NCI-H446 (cell line): ENCODE measurements at places on chromosomes 6 and 20.

DNA sequence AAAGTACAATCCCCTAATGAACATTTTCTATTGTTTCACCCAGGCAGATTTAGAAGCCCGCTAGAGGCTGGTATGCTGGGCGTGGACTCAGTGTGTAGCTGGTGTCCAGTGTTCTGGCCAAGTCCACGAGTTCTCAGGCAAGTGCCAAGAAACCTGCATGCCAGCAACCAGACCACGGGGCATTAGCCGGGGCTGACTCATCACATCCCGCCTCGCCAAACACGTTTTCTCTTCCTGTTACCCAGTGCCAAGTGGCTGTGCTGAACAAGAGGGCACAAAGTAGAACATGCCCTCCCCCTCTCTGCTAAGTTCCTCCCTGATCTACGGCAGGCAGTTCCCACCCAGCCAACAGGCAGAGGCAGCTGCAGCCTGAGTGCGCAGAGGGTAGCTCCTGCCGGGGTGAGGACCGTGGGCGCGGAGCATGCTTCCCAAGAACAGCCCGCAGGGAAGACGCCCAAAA, 29.6 kb downstream of the RAMACL start:
- DNase-seq, result no peak

- no peak for DNase-seq
These were observed 303.8 kb downstream of the COL12A1 start for GRCh38 chr6:74902089-74902488.

- DNase-seq, result no peak
These were observed 9.5 kb downstream of the SIRPG start for GRCh38 chr20:1648101-1648500.

DNA sequence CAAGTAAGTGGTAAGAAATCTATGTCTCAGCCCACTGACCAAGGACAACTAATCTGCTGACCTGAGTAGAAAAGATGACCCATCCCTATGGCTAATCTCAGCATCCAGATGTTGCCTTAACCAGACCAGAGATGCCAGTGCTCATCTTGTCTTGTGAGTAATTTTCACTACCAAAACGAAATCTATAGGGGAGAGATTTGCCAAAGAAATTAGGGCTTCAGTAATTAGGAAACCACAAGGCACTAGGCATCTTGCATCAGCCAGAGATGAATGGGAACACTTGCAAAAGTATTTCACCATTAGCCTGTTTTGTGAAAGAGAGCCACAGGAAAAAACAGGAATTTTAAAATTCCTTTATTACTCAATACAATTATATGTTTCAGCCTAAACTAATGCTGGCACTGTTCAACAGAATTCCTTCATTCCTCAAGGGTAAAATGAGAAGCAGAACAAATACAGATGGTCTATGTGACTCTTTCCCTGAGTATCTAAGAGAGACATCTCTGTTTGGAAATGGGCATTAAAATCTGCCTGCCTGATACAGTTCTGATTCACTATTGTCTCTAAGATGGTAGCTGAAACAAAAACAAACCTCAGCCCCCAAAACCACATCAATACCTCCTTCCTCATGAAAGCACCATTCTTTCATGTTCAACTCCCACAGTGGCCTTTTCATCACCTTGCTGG, 87.8 kb downstream of the GMDS start:
- no peak for DNase-seq
